ENCODE measurements at places on chromosomes 3 and 15.

DNA sequence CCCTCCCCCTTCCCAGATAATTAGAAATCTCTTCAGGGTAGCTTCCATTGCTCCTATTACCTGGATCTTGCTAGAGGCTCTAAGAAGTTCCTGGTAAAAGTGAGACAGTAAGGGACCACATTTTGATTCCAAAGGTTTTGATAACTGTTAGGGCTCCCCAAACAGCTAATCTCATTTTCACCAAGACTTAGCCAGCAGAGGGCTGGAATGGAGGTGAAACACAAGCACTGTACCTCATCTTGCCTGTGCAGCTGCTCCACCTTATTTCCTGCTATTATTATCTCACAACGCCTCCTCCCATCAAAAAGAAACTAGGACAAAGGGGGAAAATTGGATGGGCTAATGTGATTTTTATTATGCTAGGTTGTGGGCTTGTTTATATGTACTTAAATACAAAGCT is 7.3 kb downstream of the SETD5 start:
- no peak for DNase-seq

- DNase-seq, result peak; percentile 92
These were observed at the start of gene CLPX for GRCh38 chr15:65184868-65185717. Gene CLPX, minus strand, starts transcription at chr15:65185342. Its CDS starts 189 bp downstream, at chr15:65185153.

GRCh38 chr15:45573961-45574629 is 13.1 kb upstream of the BLOC1S6 start:
- peak; percentile 55 for DNase-seq

GRCh38 chr15:91208371-91208770 is 108.3 kb downstream of the SV2B start:
- no peak for DNase-seq

Data from activated CD8-positive, alpha-beta memory T cell treated with anti-CD3 and anti-CD28 coated beads, Interleukin-2, amount 50 U/mL, for 48 hours (primary cell).